ENCODE measurements at places on chromosomes 7 and 10.

DNA sequence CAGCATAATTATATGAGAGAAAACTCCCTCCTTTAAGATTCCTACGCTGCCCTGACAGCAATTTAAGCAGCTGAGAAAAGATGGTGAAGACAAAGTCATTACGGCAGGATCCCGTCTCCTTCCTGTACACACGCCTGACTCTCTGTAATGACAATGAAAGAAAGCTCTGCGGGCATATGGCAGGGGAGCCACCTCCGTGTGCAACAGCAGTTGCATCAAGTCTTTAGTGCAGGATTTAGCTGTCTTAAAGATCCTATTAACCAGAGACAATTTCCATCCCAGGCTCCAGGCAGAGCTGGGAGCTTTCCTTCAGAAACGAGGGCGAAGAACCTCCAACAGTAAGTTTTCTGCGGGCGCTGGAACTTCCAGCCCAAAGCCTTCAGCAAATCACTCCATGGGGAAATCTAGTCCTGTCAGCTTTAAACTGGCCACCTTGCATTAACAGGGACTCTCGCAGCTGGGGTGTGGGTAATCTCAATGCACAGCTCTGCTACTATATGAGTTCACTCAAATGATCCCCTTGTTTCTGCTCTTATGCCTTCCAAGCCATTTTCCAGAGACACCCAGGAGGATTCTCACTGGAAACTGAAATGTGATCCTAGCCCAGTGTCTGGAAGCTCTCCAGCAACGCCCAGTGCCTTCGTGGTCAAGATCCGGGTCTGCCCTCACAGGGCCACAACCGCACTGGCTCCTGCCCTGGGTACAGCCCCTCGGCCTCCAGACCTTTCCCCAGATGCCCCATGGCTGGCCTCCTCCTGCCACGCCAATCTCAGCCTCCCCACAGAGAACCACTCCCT is 74.9 kb downstream of the CTBP2 start:
- no peak for DNase-seq

- DNase-seq, result no peak
Measured at GRCh38 chr7:121336579-121336978, 7.8 kb downstream of the WNT16 start.

GRCh38 chr10:82742898-82743297 is 867.9 kb downstream of the NRG3 start:
- peak; percentile 39 for DNase-seq

GRCh38 chr10:43461950-43462349 is 25.0 kb downstream of the ZNF487 start:
- peak; percentile 93 for DNase-seq

DNA sequence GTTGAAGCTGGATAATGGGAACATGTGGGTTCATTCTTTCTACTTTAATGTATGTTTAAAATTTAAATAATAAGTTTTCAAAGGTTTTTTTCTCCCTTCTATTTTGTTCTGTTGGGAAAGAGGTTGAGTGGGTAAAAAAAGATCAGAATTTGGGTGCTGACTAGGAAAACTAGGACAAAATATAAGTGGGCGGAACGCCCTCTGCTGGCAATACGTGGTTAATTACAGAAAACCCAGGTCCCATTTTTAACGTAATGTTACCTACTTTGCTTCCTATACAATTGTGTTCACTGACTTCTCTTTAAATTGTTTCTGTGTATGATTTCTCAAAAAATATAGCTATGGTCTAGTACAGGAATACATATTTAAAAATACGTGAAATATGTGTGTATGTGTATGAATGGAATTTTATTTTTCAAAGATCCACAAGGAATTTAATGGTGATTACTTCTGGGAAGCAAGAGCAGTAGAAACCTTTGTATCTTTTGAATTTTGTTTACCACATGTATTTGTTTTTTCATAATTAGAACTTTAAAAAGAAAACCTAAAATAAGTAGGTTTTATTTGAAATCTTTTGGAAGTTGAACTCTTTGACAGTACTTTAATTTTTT is 8.7 kb downstream of the ECD start:
- DNase-seq, result peak; percentile 78

GRCh38 chr7:96968981-96969380 is 36.4 kb upstream of the DLX6 start:
- DNase-seq, result no peak

GRCh38 chr10:57017356-57018037 is 656.4 kb upstream of the ZWINT start:
- DNase-seq, result no peak

DNA sequence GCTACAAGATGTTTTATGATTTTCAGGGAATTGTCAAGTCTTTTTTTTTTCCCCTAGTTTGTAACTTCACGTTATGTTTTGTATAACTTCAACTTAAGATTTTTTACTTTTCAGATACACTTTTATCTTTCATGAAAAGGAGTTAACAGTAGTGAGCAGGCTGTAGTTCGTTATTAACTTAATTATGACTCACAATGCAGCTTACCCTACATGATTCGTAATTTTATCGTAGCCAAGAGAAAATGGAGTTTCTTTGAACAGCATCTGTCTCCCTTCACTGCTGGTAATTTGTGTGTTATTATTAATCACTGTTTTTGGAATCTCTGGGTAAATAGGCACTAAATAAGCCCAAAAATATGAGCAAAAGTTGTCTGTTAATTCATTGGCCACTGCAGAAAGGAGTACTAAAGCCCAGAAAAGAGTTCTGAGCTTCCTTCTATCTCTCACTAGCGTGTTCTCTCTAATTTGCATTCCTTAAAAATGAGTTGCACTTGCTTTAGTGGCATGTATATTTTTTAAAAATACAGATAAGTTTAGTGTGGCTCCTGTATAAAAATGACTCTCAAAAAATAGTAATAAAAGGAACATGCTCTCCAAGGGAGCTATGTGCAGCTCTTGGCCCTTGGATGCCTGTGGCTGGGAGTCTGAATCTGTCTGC is 36.1 kb downstream of the RALA start:
- no peak for DNase-seq

DNA sequence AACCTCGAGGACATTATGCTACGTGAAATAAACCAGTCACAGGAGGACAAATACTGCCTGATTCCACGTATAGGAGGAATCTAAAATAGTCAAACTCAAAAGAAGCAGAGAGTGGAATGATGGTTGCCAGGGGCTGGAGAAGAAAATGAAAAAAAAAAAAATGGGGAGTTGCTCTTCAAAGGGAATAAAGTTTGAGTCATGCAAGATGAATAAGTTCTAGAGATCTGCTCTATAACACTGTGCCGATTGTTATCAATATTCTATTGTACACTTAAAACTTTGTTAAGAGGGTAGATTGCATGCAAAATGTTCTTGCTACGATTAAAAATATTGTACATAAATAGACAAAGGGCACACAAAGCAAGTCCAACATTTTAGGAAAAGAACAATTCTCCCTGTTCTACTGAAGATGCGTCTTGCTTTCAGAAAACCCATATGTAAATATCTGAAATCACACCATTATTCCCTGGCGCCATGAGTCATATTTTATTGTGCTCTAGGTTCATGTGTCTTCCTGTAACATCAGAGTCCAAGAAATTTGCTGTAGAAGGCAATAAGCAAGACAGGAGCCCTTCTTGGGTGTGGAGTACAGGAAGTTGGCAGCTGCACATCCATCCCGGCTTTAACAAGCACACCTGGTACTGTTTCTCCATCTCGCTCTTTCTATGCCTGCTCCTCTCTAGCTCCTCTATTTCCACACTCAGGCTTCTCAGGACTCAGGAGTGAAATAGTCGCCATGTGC is 145.9 kb downstream of the GFRA1 start:
- DNase-seq, result no peak

- no peak for DNase-seq
Measured at GRCh38 chr7:136061433-136061832, 84.3 kb upstream of the MTPN start.

- DNase-seq, result peak; percentile 67
Measured at GRCh38 chr10:88386821-88387773, 196.0 kb downstream of the RNLS start.

GRCh38 chr7:37732888-37733287 is 49.3 kb downstream of the GPR141 start:
- DNase-seq, result no peak

- DNase-seq, result no peak
Measured at GRCh38 chr10:17506856-17507471, 52.6 kb upstream of the ST8SIA6 start.

GRCh38 chr10:63103971-63104409 is 29.1 kb upstream of the NRBF2 start:
- DNase-seq, result no peak

- DNase-seq, result no peak
Measured at GRCh38 chr7:107918948-107919347, 28.0 kb downstream of the DLD start.

DNA sequence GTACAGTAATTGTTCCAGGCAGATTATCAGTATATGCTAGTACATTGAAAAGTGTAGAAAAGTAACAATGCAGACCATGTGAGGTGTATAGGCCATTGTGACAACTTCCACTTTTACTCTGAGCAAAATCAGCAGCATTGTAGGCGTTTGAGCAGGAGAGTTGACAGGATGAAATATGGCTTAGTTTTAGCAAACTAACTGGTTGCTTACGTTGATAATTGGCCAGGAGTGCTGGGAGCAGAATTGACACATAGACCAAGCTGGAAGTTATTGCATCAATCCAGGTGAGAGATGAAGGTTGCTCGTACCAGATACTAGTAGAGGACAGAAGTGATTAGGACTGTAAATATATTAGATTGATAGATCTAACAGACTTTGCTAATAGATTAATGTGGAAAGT is 46.0 kb downstream of the LCOR start:
- no peak for DNase-seq

- DNase-seq, result no peak
Measured at GRCh38 chr7:132514430-132514829, 61.8 kb downstream of the PLXNA4 start.

DNA sequence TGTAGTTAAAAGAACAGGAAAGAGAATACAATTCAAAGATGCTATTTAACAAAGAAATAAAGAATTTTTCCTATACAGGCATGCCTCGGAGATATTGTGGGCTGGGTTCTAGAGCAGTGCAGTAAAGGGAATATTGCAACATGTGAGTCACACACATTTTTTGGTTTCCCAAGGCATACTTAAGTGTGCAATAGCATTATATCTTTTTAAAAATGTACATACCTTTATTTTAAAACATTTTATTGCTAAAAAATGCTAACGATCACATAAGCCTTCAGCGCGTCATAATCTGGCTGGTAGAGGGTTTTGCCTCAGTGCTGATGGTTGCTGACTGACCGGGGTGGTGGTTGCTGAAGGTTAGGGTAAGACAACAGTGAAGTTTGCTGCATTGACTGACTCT is 54.4 kb downstream of the ESYT2 start:
- DNase-seq, result no peak

- DNase-seq, result peak; percentile 66
Measured at GRCh38 chr7:151740081-151740851, 136.6 kb downstream of the PRKAG2 start.

DNA sequence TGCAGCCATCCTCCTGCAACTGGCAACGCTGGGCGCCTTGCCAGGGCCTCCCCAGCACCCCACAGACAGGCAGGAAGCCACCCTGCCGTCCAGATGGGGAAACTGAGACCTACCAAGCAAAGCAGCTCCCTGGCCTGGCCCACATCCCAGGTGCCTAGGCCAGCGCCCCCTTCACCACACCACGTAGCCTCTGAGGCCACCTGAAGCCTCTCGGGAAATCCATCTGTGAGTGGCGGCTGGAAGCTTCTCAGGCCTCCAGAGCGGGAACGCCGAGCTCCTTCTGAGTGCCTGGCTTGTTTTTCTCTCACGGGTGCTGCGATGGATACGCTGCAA is 58.7 kb downstream of the UNCX start:
- DNase-seq, result no peak

DNA sequence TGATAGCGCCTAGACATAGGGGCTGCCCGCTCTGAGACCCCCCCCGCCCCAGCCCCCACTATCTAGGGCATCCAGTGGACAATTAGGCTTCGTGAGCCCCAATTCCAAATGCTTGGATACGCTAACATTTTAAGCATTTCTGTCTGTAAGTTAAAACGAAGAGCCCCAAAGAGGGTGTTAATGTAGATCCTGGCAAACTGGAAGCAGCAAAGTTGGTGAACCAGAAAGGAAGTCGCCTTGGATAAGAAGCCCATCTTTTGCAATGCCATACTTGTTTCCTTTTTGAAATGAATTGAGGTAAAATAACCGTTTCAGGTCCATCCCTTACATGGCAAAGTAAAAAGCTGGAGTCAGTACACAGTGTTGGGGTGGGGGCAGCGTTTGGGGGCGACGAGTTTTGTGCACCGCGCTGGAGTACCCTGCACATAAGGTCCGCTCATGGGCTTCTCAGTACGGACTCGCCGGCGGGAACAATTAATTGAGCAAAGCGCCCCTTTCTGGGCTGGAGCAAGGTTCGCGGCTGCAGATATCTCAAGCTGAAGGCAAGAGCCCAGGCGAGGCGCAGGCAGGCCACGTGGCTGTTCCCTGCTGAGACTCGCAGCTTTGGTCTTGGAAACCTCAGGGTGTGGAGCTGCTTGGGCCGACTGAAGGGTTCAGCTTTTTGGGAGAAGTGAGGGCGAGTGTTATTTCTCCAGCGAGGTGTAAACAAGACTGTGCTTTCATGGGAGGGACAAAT is 1.4 kb upstream of the TWIST1 start:
- peak; percentile 76 for DNase-seq

DNA sequence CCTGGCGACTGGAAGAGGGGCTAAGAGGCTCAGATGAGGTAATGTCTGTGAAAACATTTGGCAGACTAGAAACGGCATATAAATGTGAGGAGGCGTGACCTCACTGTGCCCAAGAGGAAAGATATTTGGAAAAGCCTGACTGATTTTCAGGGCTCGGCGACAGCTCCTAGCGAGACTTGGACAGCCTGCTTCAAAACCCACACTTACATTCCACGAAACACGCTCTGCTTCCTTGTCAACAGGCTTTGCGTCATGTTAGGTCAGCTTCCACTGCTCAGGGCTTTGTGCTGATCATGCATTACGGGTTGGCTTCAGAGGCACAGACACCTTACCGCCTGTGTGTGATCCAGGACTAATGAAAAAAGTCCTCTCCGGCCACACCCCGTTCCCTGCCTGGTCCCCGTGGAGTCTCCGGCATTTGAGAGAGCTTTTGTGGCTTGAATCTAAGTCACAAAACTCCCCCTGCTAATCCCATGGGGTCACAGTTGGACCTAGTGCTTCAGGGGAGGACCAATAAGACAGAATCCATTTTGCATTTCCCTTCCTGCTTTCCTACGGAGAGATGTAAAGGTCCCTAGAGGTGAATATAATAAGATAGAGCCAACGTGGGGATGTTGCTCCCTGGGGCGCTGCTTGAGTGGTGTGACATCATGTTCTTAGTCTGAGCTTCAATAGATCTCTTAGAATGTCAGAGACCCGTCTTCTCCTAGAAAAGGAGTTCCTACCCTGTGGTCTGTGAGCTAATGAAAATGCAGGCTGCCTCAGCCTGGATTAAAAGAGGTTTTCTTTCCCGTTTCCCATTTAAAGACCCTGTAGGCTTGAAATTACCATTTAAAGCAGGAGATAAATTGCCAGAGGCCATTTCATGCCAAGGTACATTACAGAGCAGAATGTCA is 25.5 kb downstream of the FGFBP3 start:
- peak; percentile 87 for DNase-seq

DNA sequence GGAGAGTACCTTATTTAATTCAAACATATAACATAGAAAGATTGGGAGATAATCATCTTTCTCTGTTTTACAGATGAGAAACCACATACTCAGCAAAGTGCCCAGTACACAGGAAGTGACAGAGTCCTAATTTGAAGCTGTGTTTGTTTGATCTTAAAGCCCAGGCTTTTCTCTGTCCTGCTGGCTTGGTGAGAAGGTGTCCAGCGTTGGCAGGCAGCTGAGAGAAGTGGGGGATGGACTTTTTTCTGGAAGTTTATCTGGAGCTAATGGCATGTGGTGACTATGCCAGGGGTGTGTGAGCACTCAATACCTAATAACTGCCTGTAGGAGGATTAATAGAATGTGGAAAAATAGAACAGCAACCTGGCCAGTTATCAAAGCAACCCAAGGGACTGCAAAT is 60.8 kb downstream of the NPSR1 start:
- DNase-seq, result no peak

GRCh38 chr7:77893813-77894212 is 95.2 kb downstream of the PHTF2 start:
- DNase-seq, result peak; percentile 24

All from eye (tissue), 1 donor.